Urothelium cell line (cell line): ENCODE measurements at places on chromosomes 13 and 19.

DNA sequence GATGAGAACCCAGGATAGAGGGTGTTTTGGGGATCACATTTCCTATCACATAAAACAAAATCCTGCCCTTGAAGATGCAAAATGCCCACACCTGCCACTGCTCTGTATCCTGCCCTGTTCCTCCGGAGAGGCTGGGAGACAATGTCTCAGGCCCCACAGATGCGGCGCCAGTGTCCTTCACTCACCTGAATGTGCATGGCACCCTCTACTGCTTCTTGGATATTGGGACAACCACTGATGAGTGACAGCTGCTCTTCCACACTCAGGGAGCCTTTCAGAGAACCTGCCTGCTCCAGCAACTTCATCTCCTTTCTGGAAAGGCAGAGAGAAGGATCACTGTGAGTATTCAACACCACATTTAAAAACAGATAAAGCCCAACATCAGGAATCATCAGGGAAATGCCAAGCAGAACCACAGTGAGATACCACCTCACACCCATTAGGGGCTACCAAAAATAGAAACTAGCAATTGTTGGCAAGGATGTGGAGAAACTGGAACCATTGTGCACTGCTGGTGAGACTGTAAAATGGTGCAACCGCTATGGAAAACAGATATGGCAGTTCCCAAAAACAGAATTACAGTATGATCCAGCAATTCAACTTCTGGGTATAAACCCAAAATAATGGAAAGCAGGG lies 36.4 kb downstream of the CRYL1 start:
- DNase-seq = no peak

DNA sequence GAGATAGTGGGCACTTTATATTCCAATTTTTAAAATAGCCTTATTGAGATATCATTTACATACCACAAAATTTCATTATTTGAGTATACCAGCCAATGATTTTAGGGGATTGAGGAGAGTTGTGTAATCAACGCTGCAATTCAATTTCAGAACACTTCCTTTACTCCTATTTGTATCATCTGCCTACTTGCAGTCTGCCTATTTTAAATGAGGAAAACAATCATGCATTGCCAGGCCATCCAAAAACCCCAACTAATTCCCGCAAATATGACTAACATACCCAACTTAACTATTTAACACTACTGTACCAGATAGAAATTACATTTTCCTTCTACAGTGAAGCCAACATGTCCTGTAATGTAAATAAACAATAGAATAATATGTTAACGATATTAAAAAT lies 26.7 kb downstream of the CAB39L start:
- no peak for DNase-seq

DNA sequence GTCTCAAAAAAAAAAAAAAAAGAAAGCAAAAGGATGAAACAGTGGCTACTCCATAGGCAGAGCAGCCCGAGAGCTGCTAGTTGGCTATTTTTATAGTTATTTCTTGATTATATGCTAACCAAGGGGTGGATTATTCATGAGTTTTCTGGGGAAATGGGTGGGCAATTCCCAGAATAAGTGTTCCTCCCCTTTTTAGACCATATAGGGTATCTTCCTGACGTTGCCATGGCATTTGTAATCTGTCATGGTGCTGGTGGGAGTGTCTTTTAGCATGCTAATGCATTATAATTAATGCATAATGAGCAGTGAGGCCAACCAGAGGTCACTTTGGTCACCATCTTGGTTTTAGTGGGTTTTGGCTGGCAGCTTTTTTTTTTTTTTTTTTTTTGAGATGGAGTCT lies 25.4 kb upstream of the OR10H1 start:
- DNase-seq = no peak

GRCh38 chr19:6765738-6766356 lies 1.4 kb downstream of the SH2D3A start:
- peak; percentile 62 for DNase-seq

GRCh38 chr19:10286803-10287737 lies at the start of gene ICAM4:
Gene ICAM4, plus strand, starts transcription at chr19:10286955. Its CDS starts 58 bp downstream, at chr19:10287013.
- no peak for DNase-seq

DNA sequence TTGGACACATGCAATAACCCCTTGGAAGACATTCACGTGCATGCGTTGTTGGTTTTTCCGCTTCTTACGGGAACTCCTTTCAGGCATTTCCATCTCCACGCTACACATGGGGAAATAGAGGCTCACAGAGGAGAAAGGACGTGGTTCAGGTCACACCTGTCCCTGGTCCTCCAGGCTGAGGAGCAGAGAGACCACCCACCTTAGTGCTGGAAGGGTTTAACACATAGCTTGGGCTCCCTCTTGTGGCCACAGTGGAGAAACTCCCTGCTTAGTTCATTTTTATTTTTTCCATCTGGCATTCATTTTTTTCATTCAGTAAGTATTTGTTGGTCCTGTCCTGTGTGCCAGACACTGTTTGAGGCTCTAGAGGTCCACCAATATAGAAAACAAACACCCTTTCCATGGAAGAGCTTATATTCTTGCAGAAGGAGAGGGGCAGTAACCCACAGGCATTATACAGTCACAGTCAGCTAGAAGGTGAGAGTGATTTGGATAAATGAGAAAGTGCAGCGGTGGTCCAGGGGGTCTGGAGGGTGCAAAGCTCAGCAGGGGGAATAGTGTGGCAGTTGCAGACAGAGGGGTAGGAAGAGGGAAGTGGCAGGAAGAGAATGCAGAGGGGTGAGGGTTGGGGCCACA lies 24.2 kb upstream of the TTYH1 start:
- peak; percentile 40 for DNase-seq

GRCh38 chr13:101624210-101624922 lies 171.9 kb downstream of the ITGBL1 start:
- no peak for DNase-seq

DNA sequence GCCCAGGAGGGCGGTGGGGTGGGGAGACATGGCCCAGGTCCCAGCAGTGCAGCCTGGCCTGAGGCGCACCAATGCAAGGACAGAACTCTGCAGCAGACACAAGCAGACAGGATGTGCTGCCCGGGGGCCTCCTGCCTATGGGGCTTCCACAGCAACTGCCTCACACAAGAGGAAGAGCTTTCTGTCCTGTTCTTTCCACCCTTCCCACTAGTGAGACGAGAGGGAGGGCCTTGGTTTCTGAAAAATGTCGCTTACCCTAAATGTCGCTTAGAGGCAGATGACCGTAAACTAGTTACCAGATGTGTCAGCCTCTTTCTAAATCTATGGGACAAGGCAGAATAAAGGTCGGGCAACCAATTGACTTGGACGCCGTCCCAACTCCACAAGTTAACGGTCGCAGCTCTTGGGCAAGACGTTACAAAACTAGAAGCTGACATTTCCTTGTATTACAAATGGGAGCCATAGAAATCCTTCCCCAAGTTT lies at the start of gene LAIR1:
LAIR1 (minus strand) TSS at position 157 of the 483 bp plus-strand sequence; CDS start at position 30, 127 bp downstream.
- no peak for DNase-seq

GRCh38 chr13:93552596-93552995 lies 326.0 kb downstream of the GPC6 start:
- no peak for DNase-seq

GRCh38 chr19:11035441-11036377 lies 53.6 kb upstream of the LDLR start:
- DNase-seq = peak; percentile 74

DNA sequence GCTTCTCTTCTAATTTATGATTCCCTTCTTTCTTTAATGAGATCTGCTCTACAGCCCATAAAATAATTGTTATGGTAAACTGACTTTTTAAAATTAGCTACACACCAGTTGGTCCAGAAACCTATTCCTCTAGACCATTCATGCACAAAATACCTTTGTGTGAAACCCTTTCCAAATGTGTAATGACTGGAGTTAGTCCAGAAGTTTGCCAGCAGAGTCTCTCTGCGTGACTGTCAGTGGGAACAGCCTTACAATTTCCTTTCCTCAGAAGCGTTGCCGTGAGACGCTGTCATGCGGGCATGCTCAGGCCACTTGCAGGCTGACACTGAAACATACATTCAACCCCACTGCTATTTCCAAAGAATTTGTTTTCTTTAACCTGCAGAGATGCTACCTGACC lies 965.2 kb downstream of the PCDH9 start:
- DNase-seq = no peak

DNA sequence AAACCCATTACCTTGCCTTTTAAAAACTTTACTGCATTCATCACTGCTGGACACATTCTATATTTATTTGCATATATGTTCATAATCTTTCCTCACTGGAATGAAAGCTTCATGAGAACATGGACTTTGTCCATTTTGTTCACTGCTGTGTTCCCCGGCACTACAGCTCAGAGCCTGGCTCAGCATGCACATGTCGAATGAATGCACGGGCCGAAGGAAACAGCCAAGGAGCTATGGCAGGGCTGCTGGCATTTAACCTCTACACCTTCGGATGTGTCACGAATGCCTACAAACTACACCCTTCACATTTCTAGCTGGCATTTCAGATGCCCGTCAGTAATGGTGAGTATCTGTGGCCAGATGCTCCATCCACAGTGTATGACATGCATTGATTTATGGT lies 7.6 kb downstream of the MTIF3 start:
- no peak for DNase-seq

- no peak for DNase-seq
Measured at GRCh38 chr13:24983094-24983493, 112.8 kb upstream of the PABPC3 start.

- no peak for DNase-seq
Measured at GRCh38 chr13:95497381-95497807, 55.1 kb upstream of the CLDN10 start.
